AG09309 (cell line): ENCODE measurements at places on chromosomes 13 and 19.

- DNase-seq = no peak
These were observed 1.2 kb downstream of the PRDX2 start for GRCh38 chr19:12800466-12800770.

- no peak for DNase-seq
These were observed 32.2 kb downstream of the ZNF136 start for GRCh38 chr19:12194827-12195731.

GRCh38 chr13:37886879-37887278, 17.3 kb upstream of the TRPC4 start:
- no peak for DNase-seq

DNA sequence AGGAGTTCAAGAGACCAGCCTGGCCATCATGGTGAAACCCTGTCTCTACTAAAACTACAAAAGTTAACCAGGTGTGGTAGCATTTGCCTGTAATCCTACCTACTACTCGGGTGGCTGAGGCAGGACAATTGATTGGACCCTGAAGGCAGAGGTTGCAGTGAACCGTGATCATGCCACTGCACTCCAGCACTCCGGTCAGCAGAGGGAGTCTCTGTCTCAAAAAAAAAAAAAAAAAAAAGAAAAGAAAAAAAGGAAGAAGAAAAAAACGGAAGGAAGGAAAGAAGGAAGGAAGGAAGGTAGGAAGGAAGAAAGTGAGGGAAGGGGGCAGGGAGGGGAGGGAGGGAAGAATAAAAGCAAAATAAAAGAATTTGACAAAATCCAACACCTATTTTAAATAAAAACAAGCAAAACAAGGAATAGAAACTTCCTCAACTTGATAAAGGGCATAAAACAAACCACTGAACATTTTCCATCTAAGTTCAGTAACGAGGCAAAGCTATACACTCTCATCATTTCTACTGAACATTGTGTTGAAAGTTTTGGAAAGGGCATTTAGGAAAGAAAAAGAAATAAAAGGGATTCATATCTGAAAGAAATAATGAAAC, 411.6 kb upstream of the SLITRK5 start:
- no peak for DNase-seq
